ENCODE measurements at places on chromosomes 3 and 15.
A peak's percentile ranks its signal among the peaks of the same experiment; 100 is the strongest.

DNA sequence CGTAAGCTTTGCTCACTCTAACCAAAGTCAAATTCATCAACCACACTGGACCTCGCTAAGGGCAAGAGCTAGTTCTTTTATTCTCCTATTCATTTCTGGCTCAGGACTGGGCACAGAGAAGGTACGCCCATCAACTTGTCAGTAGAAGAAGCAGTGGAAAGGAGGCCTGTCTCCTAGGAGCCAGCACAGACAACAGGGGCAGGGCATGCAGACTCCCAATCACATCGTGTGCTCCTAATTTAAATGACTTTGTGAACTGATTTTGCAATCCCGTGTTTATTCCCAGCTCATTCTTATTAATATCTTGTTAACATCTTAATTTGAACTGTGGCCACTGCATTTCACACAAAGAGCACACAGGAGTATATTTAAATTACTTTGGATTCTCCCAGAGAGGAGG lies 161.1 kb upstream of the BCL6 start:
- DNase-seq = no peak

DNA sequence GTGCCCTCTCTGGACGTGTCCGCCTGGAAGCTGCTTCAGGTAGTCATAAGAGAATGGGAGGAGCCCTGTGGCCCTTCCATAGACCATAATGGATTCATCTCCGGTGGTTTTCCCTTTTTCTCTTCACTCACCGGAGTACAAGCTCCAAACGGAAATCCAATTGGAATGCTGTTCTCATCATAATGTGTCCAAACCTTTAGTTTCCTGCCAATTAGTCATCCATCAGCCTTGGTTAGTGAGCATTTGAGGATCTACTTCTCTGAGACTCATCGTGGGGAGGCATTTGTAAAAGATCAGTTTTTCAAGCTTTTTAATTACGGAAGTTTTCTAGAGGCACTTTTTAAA lies 34.9 kb downstream of the ABHD2 start:
- DNase-seq = no peak

DNA sequence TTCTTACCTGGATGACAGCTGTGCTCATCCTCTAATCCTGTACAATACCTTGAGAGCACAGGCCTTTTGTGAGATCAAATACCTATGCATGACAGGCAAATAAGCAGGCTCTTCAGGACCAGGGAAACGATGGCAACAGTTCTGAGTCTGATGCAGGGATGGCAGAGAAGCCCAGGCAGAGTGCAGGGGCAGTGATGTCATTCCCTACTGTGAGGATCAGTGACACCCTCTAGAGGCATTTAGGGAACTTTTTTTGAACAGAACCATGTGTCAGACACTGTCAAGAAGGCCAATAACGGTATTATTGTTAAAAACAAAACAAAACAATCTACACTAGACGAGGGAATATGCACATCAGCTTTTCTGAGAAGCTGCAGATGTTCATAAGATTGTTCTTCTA lies 314.8 kb upstream of the CTDSPL start:
- DNase-seq = no peak

DNA sequence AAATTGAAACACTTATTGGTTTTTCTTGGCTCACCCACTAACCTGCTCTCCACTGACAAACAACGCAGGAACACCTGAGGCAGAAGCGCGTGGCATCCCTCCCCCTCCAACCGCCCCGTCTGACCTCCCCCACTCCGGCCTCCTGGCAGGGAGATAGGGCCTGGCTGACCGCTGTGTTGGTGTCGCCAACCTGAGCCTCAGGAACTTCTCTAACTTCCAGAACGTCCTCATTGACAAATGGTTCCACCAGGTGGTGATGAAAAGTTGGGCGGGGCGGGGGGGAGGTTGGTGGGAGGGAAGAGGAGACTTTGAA lies 22.8 kb downstream of the IL17RD start:
- no peak for DNase-seq

DNA sequence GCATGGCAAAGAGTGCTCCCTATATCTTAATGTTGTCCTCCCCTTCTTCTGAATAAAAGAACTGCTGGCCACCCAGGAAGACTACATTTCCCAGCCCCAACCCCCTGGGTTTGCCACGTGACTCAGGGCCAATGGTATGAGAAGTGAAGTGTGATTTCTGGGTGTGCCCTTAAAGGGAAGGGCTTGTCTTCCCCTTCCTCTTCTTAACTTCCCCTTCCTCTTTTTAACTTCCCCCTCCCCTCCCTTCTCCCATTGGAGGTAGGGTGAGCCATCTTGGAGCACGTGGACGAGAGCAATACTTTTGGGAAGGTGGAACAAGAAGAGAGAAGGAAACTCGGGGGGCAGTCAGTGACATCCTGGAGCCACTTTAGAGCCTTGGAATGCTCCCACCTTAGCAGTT lies 6.8 kb upstream of the KBTBD12 start:
- DNase-seq = no peak

GRCh38 chr3:187027531-187028278 lies 97.4 kb downstream of the ST6GAL1 start:
- DNase-seq = no peak

GRCh38 chr3:4741404-4742307 lies 237.6 kb upstream of the BHLHE40 start:
- DNase-seq = no peak

DNA sequence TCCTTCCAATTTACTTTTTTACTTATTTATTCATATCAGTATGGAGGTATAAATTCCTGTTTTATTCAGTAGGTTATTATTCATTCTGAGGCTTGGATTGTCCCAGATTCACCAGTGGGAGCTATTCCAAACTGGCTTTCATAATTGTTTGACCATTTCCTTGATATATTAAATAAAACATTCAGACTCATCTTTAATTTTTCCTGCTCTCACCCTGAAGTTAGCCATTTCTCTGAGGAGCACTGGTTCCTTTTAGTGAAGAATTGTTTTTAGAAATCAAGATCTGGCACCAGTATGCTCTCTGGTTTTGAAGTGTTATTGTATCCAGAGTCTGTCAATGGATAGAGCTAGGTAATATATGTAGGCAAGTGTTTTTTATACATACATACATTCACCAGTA lies 66.9 kb upstream of the DCBLD2 start:
- no peak for DNase-seq

DNA sequence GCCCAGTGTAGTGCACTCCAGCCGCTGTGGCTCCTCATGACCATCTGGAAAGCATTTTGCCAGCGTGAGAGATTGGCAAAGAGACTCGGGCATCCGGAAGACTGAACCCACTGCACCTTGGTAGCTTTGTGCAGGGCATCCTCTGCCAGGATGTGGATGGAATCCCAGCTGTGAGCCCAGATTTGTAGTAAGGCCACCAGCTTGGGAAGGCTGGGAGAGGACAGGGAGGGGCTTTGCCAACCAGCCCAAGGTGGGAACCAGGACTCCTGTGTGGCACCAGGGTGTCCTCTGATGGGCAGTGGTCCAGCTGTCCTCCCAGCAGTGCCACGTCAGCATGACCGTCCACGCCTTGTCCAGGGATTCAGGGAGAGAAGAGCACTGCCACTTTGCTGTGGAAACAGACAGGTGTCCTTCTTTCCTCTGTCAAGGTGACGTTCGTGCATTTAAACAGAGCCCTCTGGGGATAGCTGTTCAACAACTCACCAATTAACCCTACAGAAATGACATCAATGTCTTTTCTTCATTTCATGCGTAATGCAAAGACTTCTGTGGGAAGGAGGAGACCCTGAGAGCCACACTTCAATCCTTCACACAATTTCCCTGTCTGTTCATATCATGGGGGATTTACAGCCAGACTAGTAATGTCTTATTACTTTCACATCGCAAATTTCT lies 19.1 kb downstream of the KLF15 start:
- DNase-seq = no peak

DNA sequence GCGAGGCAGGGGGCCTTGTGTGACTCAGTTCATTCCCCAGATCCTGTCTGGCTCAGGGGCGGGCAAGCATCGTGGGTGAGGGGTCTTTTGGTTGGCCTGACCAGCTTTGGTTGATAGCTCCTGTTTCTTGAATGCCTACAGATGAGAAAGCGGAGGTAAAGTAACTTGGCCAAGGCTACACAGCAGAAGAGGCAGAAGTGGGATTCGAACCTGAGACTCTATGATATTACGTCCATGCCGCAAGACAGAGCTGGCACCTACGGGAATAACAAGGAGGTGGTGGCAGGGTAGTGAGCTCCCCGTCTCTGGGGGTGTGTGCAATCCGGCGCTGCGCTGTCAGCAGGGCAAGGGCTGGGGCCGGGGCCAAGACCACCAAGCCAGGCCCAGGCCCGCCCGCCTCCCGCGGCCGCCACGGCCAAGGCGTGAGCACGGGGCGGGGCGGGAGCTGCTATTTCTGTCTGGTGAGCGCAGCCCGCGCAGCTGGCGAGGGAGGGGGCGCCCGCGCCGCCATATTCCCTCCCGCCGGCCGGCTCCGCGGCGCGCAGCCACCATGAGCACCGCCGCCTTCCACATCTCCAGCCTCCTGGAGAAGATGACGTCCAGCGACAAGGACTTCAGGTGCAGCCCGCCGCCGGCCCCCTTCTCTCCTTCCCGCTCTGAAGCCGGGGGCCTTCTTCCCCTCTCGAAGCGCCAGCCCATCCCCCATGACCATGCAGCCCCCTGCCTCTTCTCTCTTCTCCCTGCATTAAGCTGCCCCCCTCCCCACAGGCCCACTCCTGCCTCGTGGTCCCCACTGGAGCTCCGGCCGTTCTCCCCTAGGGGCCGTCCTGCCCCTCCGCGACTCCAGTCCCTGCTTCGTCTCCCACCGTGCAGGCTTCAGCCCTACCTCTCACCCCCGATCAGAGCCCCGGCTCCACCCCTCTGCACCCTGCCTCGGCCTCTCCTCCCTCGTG lies at the start of gene CAND2:
Gene CAND2, plus strand, starts transcription at position 510 of the 953 bp plus-strand sequence. Its CDS starts 41 bp downstream, at position 551.
- peak; percentile 8 for DNase-seq

DNA sequence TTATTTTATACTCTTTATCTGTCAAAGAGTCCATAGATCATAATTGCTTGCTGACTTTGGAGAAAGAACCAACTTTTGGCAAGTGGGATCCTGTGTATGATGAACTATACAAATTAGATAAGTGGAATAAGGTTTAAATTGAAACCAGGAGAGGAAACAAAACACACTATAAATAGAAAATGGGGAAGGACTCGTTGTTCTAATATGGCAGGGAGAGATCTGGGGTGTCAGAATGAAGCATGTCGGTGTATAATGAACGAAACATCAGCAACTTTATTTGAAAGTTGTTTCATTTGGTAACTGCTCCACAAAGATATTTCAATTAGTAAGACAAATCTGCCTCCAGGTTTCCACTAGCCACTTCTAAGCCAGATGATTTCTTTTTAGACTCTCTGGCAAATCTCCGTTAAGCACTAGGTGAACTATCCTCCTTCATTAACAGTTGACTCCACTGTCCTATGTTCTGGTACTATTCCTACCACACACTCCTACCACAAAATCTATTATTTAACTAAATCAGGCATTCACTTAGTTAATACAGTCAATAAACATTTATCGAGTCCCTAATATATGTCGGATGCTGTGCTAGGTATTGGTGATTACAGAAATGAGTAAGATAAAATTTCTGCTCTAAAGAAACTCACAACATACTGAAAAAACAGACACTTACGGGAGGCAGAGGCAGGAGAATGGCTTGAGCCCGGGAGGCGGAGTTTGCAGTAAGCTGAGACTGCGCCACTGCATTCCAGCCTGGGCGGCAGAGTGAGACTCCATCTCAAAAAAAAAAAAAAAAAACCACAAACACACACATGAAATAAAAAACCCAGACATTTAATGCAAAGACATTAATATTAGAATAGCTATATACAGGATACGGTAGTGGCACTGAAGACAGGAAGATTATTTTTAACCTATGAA lies 20.1 kb downstream of the SLC15A2 start:
- DNase-seq = no peak

DNA sequence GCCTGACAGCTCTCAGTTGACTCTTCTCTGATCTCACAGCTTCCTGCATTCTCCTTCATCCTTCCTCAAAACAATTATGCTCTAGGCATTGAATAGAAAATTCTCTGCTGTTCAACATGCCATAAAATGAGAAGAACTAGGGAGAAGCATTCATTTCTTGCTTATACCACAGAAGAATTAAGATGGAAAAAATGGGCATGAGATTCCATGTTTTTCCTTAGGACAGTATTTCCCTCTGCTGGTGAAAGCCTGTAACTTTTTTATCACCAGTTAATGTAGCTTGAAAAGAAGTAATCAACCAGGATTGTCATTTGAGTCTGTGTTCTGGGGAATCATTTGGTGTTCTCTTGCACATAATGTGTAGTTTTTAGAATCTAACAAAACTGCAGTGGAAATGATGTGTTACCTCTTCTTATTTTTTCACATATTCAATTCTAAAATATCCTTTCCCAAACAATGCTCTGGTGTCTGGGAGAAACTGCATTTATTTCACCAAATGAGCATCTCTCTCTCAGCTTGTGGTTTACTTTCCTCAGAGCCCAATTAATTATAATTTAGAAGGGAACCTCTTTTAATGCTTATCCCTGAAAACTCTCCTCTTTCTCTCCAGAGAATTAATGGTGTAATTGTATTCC lies 92.8 kb upstream of the DCBLD2 start:
- no peak for DNase-seq

GRCh38 chr15:38557921-38558320 lies 6.7 kb downstream of the RASGRP1 start:
- no peak for DNase-seq

GRCh38 chr3:177836671-177837070 lies 639.4 kb upstream of the TBL1XR1 start:
- DNase-seq = no peak

- DNase-seq = no peak
These were observed 12.4 kb downstream of the GNB4 start for GRCh38 chr3:179438841-179439240.
